ENCODE measurements at places on chromosomes 6 and 20.

DNA sequence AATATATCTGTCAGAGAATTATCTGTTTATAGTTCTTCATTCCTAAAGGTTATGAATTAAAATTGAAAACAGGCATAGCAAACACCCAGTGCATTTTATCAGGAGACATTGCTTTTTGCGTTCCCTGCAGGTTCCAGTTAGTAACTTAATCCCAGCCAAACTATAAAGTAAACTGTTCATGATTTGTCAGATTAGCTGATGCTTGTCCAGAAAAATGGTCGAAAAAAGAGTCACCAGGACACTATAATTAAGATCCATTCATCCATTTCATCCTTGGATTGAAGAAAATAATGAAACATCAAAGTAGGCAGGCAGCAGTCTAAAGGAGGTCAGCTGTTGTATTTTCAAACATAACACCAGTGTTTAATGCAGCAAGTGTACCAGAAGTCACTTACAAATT is 75.9 kb downstream of the EPHA7 start:
- DNase-seq: no peak

- no peak for DNase-seq
Observed at GRCh38 chr6:68642977-68643376, 7.9 kb downstream of the ADGRB3 start.

GRCh38 chr20:51111290-51111689 is 88.4 kb upstream of the KCNG1 start:
- DNase-seq: no peak

- no peak for DNase-seq
Observed at GRCh38 chr20:45913116-45913515, 1.2 kb upstream of the PLTP start.

DNA sequence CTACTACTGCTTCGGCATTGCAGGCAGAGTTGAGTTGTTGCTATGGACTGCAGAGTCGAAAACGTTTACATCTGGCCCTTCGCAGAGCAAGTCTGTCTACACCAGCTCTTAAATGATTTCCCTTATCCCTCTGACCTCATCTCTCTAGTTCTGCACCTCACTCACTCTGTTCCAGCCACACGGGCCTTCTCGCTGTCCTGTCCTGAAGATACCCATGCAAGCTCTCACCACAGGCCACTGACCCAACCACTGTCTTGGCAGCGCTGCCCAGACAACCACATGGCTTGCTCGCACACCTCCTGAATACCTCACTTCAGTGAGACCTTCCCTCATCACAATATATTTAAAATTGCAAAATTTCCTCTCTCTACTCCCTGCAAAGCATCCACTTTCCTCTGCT is 31.4 kb downstream of the B4GALT5 start:
- DNase-seq: no peak

GRCh38 chr6:22222469-22222868 is 74.4 kb downstream of the PRL start:
- DNase-seq: no peak

DNA sequence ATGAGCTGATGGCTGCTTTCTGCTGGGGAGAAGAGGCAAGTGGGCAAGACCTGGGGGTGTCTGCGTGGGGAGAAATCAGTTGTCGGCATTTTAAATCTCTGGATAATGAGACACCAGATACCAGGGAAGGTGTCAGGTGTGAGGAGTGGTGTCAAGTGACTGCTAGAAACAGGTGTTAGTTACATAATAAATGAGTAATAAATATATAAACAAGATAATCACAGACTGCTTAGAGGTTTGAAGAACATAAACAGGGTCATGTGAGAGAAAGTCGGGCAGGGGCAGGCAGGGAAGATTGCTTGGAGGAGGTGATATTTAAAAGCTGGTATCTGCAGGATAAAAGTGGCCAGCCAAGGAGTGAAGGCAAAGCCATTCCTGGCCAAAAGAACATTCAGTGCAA is 87.2 kb upstream of the RIN2 start:
- DNase-seq: no peak

- DNase-seq: no peak
Observed at GRCh38 chr20:62716198-62716940, 7.7 kb downstream of the NTSR1 start.

GRCh38 chr6:111011360-111012142 is 29.7 kb downstream of the RPF2 start:
- DNase-seq: peak; percentile 50

- no peak for DNase-seq
Observed at GRCh38 chr6:148888856-148889255, 142.0 kb downstream of the UST start.

- no peak for DNase-seq
Observed at GRCh38 chr20:22546344-22546743, 38.0 kb downstream of the FOXA2 start.

GRCh38 chr6:131769385-131770141 is 38.3 kb upstream of the ENPP1 start:
- DNase-seq: no peak

DNA sequence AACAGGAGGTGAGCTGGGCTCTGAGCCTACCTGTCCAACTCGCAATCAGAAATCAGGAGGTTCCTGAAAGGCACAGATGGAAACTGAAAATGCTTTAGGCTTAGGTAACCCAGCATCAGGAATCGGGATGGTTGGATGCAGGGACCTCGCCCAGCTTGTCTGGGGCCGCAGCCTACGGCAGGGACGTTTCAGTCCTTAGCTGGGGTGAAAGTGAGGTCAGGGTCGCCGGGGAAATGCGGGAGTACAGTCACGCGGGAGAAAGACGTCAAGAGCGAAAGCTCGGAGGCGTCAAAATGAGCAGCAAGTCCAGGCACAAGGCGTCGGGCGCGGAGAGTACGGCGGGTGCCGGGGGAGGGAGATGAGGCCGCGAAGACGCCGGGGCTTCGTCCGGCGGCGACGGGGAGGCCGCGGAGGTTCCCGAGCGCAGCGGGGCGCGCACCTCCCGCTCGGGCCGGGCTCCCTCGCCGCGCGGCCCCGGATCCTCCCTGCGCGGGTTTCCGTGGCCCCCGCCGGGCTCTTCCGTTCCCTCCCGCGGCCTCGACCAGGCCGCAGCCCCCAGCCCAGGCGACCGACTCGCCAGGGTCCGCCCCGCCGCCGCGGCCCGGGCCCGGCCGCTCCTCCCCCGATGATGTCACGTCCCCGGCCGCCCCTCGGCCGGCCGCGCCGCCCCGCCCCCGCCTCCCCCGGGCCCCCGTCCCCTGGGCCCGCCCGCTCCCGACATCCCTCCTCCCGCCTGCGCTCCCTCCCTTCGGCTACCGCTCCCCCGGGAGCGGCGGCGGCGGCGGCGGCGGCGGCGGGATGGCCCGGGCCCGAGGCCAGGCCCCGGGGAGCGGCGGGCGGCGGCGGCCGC is at the start of gene EBF4:
Gene EBF4 (plus strand): TSS at position 745 of the 850 bp plus-strand sequence. CDS start 866 bp downstream, outside the sequence.
- DNase-seq: peak; percentile 79

GRCh38 chr6:54361734-54362133 is 53.5 kb downstream of the TINAG start:
- no peak for DNase-seq

- DNase-seq: peak; percentile 9
Observed at GRCh38 chr6:156345700-156346099, 431.5 kb upstream of the ARID1B start.

GRCh38 chr6:42781546-42781795 is 381 bp upstream of the BICRAL start:
- no peak for DNase-seq

DNA sequence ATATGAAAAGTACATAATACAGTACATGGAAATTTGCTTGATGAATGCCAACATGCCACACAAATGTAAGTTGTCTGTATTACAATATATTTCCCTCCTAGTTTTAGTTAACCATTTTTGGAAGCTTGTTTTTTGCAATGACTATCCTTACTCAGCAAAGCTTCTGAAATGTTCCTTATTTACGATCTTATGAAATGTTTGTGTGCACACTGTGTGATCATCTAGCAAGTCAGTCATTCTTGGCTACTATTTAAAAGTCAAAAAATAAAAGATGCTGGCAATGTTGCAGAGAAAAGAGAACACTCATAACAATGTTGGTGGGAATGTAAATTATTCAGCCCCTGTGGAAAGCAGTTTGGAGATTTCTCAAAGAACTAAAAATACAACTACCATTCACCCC is 33.8 kb downstream of the SUMO4 start:
- DNase-seq: no peak

GRCh38 chr20:60728705-60729104 is 523.4 kb upstream of the CDH4 start:
- DNase-seq: no peak

- DNase-seq: no peak
Observed at GRCh38 chr6:144467921-144468320, 182.8 kb downstream of the UTRN start.

- DNase-seq: no peak
Observed at GRCh38 chr6:88626460-88626859, 337.0 kb downstream of the RNGTT start.

- no peak for DNase-seq
Observed at GRCh38 chr6:170230520-170231292, 60.2 kb downstream of the DLL1 start.

- DNase-seq: no peak
Observed at GRCh38 chr20:7302250-7302649, 534.8 kb downstream of the BMP2 start.

GRCh38 chr6:74568861-74569260 is 637.0 kb downstream of the COL12A1 start:
- no peak for DNase-seq

- no peak for DNase-seq
Observed at GRCh38 chr20:33812152-33812849, 1.2 kb downstream of the CHMP4B start.

DNA sequence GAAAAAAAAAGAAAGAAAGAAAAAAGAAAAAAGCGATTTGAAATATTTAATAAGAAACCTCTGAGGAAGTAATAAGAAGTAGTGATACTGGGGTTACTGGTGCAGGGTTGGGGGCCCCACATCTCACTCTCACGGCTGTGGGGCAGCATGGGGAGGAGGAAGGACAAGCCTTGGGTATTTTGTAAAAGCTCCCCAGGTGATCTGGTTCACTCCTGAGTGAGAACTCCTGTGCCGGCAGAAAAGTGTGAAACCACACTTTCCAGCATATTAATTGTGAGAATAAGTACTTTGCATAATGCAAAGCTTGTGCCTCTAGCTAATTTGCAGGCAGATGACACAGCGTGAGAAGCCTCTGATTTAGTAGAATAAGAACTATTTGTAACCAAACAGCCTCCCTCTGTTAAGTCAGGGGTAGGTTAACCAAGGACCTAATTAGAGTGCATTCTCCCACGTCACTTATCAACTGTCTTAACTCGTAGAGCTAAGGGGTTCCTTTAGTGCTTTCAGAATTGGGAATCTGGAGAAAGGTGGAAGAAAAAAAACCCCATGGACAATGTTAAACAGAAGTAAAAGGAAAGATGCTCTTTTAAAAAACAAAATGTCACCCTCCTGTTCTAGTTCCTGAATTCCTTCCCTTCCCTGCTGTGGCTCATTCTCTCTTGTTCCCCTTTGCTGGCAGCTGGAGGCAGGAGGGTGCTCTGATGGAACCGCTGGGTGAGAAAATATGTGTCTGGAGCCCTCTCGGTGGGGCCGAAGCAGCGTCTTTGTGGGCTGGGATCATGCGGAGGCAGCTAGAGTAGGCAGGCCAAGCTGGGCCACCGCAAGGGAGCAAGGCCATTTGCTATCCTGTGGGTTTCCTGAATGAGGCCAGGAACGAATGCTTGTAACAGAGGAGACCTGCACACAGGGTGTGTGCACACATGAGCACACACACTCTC is 108.7 kb downstream of the FYN start:
- DNase-seq: no peak

Data from retina (tissue), 1 donor.